CD4-positive, alpha-beta T cell treated with Interleukin-2 at 100 ng/mL for 4 hours (primary cell): ENCODE measurements at places on chromosomes 16 and 17.
A peak's percentile ranks its signal among the peaks of the same experiment; 100 is the strongest.

GRCh38 chr16:73028263-73028662, 19.7 kb downstream of the ZFHX3 start:
- no peak for DNase-seq

DNA sequence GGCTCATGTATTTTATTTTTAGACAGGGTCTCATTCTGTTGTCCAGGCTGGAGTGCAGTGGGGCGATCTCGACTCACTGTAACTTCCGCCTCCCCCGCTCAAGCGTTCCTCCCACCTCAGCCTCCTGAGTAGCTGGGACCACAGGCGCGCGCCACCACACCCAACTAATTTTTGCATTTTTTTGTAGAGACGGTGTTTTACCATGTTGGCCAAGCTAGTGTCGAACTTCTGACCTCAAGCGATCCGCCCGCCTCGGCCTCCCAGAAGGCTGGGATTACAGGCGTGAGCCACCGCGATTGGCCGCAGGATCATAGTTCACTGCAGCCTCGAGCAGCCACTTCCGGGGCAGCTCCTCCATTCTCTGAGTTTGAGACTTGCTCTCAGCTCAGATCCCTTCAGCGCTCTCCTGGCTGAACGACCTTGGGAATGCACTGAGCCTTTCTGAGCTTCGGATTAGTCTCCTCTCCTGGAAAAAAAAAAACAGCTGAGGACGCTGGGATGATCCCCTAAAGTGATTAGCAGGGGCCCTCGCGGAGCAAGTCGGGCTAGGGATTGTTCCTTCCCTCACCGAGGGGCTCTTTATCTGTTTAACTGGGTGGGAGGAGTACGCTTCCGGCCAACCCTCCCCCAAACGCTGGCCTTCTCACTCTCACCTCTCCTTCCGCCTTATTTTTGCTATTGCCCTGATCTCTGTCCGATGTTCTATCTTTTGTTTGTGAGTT, 1.1 kb upstream of the PKMYT1 start:
- DNase-seq, result no peak

- DNase-seq, result no peak
These were observed 164.1 kb downstream of the HS3ST4 start for GRCh38 chr16:25855818-25856217.

- DNase-seq, result no peak
These were observed 6.6 kb downstream of the LUC7L3 start for GRCh38 chr17:50725769-50726655.

GRCh38 chr16:81571592-81572385, 127.2 kb downstream of the CMIP start:
- DNase-seq, result no peak

DNA sequence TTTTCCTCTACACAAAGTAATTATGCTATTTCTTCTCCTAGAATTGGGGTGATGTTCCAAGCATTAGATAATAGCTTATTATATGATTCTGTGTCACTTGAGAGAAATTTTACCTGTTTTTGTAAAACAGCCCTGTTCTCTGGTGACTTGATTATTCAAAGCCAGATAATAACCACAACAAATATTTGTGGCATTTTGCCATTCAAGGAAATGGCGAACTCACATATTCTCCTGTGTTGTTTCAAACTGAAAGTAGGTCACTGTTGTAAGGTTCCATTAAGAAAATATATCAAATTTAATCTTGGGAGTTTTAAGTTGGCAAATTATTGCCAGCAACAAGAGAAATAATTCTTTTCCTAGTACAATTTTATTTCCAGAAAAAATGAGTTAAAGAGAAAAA, 124.8 kb downstream of the STXBP4 start:
- peak; percentile 50 for DNase-seq

- no peak for DNase-seq
These were observed 4.2 kb upstream of the SBK1 start for GRCh38 chr16:28288114-28288513.

DNA sequence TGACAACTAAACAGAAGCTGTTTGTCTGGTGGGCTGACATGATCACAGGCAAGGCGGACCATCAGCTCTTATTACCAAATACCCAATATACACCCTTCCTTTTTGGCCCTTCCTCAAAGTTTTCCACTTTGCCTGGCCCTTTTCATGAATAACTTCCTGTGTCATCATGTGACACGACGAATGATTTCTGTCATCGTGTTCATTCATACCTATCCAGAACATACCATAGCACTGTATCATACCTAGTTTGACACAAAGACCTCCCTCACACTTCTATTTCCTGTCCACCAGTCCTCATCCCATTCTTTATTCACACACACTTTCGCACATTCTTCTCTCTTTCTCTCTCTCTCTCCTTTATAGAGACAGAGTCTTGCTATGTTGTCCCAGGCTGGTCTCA, 131.8 kb downstream of the STX8 start:
- no peak for DNase-seq

DNA sequence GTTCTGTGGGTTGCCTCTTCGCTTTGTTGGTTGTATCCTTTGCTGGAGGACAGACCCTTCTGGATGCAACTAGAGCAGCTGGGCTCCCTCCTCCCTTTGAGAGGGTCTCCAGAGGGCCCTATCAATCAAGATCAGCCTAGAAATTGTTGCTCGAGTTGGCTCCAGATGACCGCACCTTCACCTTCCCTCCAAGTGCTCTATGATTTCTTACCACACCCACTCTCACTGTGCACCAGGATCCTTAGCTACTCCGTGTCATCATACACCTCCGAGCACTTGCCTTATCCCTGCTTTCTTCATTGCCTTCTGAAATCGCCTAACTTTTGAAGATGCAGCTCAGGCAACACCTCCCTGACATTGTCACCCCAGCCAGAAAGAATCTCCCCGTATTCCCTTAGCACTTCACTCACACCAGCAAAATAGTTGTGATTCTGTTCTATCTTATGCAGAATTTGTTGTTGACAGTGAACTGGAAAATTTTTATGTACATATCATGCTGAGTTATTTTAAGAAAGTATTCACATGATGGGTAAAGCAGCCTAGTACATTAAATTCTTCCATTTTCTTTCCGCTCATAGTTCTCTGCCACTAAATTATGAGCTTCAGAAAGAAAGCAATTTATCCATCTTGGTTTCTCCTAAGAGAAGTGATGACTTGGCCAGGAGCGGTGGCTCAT, 52.9 kb downstream of the ABAT start:
- no peak for DNase-seq

DNA sequence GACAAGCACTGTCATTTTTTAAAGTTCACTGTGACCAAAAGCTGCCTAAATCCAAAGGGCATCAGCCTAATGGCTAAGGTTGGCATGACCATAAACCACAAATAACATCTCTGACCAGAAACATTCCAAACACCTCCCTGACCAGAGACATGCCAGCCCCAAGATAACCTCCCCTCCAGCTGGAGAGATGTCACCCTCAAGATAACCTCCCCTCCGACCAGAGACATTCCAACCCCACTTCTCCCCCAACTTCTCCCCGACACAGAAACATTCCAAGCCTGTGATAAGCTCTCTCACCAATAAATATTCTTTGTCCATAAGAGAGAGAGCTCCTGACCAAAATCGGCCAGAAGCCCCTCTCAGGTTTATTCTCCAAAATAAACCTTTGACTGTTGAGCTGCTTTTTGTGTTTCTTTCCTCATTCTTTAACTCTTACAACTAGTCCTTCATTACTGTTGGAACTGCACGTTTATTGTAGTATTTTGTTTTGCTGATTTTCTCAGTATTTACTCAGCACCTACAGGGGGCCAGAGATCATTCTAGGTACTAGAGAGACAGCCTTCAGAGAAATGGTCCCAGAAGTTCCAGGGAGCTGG, 325.6 kb downstream of the SLC39A11 start:
- no peak for DNase-seq

DNA sequence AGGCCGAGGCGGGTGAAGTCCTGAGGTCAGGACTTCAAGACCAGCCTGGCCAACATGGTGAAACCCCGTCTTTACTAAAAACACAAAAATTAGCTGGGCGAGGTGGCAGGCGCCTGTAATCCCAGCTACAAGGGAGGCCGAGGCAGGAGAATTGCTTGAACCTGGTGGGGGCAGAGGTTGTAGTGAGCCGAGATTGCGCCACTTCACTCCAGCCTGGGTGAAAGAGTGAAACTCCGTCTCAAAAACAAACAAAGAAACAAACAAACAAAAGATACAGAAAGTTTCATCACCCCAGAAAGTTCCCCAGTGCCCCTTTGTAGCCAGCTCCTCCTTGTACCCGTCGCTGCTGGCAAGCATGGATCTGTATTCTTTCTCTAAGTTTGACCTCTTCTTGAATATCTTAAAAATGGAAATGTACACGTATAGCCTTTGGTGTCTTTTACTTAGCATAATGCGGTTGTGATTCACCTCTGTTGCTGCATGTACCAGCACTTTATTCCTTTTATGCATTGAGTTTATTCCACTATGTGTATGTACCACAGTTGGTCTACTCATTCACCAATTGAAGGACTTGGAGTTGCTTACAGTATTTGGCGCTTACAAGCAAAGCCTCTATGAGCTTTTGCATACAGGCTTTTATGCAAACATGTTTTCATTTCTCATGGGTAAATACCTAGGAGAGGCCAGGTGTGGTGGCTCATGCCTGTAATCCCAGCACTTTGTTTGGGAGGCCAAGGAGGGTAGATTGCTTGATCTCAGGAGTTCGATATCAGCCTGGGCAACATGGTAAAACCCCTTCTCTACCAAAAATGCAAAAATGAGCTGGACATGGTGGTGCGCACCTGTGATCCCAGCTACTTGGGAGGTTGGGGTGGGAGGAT, 87.5 kb upstream of the CLEC18A start:
- DNase-seq, result no peak

DNA sequence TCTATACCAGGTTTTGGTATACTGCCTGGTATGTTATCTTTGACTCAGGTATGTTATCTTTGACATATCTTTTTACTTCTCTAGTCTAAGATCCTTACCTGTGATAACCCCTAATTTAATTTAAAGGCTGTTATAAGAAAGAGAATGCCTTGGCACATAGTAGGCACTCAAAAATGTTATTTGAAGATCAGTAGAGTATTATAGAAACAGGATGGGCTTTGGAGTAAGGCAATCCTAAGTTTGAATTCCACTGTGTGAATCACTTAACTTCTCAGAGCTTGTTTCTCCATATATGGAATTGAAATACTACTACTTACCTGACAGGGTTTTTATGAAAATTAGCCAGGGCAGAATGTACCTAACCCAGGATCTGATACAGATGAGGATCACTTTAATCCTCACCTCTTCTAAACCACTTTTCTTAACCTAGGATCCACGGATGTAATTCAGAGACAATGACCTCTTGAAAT, 1.2 kb downstream of the BRIP1 start:
- no peak for DNase-seq

DNA sequence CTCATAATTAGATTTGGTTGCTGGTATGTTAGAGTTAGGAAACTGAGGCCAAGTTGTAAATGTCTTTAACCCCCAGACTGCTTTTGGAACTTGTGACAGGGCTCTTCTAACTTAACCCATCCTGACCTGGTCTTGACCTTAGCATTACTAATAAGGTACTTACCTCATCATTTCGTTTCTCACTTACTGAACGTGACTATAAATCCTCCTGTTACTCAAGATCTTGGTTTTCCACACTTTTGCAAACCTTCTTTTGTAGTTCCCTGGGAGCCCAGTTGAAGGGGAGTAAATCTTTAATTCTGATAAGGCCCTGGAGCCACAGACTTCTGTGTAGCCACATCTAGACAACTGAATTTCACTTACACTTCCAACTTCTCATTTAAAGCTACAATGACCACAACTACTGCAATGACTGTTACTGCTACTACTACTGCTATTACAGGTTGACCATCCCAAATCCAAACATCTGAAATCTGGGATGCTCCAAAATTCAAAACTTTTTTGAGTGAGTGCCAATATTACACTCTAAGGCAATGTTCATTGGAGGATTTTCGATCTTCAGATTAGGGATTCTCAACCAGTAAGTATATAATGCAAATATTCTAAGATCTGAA, 248.8 kb upstream of the TBX2 start:
- DNase-seq, result no peak

- DNase-seq, result no peak
These were observed 3.0 kb downstream of the KRT27 start for GRCh38 chr17:40779181-40779909.

DNA sequence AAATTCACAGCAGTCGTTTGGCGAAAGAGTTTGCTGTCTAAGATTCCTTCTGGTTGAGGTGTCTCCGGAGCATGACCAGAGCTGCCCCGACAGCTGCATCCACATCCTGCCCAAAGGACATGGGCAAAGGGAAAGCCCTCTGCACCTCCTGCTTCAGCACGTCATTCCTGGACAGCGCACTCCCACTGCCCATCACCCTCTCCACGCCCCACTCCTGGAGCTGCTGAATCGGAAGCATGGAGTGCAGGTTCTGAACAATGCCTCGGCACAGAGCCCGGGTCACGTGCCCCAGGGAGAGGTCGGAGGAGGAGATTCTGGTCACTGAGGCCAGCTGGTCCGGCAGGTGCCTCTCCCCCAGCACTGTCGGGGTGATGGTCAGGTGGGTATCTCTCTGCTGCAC, 1.3 kb upstream of the TRPV1 start:
- no peak for DNase-seq

DNA sequence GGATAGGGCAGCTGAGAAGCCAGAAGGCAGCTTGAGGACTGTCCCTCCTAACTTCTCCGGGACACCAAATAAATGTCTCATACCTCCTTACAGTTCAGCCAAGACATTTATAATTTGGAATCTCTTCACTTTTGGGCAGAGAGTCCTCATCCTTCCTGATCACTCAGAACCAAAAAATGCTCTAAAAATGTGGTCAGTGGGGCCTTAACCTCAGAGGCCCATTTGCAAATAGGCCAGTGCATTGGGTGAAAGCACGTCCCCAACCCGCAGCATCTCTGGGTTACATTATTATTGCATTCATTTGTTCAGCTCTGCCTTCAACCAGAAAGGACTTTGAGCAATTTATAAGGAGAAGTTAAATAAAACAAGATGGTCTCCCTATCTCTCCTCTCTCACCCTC, 112.4 kb upstream of the IRX3 start:
- no peak for DNase-seq

DNA sequence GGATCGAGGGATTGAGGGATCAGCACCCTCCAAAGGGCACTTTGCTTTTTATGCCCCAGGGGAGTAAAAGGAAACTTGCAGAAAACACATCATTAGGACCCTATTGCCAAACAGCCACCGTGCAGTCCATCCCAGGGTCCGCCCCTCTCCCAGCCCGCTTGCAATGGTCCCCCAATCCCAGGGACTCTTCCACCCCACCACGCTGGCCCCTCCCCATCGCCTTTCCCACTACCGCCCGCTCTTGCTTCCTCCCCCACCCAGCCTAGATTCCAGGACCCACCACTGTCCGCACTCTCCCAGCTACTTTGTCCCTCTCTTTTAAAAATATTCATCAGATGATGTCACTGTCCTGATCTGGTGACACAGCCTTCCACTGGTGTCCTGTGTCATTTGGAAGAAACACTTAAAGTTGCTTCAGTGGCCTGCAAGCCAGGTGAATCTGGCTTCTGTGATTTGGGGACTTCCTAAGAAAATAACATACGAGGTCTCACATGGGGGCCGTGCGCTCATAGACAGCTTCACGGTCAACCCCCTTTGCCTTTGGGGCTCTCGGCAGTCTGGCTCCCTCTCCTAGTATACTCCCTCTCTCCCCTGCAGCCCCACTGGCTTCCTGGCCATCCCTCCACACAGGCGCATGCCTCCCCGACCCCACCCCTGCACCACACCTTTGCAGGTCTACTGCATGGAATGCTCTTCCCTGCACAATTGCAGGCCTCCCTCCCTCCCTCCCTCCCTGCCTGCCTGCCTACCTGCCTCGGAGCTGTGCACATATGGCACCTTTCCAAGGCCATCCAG, 127.9 kb downstream of the RBFOX3 start:
- no peak for DNase-seq
